ENCODE measurements at places on chromosomes 3 and 15.

DNA sequence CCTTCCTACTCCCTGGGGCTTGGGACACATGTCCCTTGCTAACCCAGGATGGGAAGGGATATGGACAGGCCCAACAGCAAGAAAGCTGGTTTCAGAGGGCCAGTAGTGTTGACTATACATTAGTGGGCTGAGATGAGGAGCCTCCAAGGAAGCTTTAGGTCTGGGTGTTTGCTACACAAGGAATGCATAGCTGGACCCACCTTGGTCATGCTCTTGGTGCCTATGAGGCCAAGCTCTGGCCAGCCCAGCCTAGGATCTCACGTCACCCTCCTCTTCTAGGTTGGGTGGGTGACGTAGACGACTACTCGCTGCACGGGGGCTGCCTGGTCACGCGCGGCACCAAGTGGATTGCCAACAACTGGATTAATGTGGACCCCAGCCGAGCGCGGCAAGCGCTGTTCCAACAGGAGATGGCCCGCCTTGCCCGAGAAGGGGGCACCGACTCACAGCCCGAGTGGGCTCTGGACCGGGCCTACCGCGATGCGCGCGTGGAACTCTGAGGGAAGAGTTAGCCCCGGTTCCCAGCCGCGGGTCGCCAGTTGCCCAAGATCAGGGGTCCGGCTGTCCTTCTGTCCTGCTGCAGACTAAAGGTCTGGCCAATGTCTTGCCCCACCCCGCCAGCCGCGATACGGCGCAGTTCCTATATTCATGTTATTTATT is 653 bp upstream of the WDR6 start:
- DNase-seq: no peak

DNA sequence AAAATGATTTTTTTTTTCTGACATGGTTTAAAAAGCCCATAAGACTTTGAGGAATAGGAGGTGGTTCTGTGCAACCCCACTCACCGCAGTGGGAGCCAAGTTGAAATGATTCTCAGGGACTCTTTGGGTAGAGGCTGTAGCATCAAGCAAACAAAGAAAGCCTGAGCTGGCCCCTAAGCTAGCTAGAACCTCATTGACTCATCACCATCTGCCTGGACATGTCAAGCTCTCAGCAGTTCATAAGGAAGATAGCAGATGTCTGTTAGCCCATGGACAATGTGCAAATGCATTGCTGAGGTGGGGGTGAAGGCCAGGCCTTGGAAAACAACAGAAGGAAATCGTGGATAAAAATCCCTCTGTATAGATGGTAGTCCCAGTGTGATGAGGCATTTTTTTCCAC is 234.8 kb downstream of the NR2F2 start:
- DNase-seq: no peak

- no peak for DNase-seq
These were observed 510.5 kb upstream of the PROK2 start for GRCh38 chr3:72295276-72295961.

- DNase-seq: no peak
These were observed 309.8 kb upstream of the LRRC3B start for GRCh38 chr3:26312816-26313215.

- DNase-seq: no peak
These were observed 32.8 kb downstream of the BDH1 start for GRCh38 chr3:197522881-197523441.

- DNase-seq: no peak
These were observed 26.0 kb upstream of the VIPR1 start for GRCh38 chr3:42476225-42477125.

DNA sequence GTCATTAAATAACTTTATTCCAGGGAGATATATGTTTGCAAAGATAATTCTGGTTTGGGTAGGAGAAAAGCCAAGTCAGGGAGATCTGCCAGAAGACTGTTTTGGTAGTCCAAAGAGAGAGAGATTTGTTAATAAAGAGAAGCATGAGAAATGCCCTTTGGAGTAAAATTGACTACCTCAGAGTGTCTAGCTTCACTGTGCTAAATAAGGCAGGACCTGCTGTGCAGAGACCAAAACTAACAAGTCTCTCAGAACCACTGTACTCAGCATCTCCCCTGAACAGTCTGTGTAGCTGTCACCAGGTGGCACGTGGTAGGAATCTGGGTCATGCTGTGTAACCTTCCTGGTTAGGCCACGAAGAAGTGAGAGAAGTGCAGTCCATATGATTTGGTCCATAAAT is 31.6 kb upstream of the SLC35G2 start:
- no peak for DNase-seq

GRCh38 chr3:49750056-49750455 is 26.3 kb upstream of the GMPPB start:
- no peak for DNase-seq

DNA sequence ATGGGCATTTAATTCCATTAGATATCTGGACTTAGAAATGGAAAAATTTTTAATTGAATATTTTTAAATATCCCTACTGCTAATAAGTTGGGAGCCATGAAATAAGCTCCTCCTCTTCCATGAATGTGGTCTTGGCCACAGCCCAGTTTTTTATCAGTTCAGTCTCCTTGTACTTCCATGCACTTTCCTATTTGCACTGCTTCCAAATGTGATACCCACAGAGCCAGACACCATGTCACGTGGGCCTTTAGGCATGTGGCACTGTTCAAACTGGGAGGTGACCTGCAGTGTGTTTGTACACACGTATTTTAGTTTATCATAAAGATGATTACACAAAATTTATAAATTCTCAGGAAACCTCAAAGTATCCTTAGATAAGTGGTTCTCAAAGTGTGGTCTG is 80.1 kb upstream of the DGKG start:
- no peak for DNase-seq
